Astrocyte of the hippocampus (primary cell): ENCODE measurements at places on chromosomes 3 and 15.

DNA sequence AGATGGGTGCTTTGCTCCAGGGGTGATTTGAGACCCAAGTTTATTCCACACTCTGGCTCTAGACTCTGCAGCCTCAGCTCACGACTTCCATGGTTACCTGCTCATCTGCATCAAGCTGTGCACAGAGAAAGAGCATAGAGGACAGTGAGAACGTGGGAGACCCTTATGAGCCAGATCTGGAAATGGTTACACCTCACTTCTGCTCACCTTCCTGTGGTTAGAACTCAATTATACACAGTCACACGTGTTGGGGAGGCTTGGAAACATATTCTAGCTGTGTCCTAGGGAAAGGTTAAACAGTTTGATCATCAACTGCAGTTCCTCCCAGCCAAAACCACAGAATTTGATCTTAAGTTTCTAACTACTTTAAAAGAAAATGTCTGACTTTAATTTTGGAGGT lies 1.8 kb downstream of the FETUB start:
- DNase-seq: no peak

DNA sequence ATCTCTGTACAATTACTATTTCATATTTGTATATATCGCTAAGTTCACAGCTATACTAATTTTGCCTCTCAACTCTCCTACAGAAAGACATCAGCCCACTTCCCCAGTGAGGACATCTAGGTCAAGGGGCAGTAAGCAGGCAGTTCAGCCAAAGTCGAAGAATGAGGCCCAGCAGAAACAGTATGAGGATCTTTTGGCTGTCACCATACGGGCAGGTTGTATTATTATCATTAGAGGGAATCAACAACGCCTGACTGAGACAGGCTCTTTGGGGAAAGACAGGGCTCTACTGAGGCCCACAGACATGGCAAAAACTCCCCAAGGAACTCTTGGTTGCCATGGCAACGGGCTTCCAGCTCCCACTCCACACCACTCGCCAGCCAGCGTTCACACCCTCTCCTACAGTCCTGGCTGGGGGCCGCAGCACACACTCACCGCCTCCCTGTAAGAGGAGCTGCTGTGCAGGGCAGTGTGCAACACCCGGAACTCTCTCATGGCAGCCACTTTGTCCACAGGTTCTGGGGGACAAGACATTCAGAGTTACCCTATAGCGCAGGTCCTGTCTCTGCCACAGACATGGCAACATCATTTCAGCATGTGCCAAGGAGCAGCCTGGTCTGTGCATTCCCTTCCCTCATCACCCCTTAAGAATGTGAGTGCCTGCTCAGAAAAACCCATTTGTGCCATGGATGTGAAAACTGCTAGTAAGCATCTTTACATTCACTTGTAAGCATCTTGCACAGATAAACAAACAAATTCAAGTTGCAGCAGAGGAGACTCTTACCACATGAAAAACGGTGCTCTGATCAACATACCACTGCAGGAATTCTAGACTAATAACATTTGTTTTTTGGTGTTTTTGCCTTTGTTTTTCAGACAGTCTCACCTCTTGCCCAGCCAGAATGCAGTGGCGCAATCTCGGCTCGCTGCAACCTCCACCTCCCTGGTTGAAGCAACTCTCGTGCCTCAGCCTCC lies 8.8 kb downstream of the UBL7 start:
- no peak for DNase-seq

GRCh38 chr3:176521531-176522175 lies 675.6 kb downstream of the TBL1XR1 start:
- DNase-seq: peak; percentile 22

GRCh38 chr3:107689355-107689754 lies 166.6 kb downstream of the BBX start:
- DNase-seq: no peak

DNA sequence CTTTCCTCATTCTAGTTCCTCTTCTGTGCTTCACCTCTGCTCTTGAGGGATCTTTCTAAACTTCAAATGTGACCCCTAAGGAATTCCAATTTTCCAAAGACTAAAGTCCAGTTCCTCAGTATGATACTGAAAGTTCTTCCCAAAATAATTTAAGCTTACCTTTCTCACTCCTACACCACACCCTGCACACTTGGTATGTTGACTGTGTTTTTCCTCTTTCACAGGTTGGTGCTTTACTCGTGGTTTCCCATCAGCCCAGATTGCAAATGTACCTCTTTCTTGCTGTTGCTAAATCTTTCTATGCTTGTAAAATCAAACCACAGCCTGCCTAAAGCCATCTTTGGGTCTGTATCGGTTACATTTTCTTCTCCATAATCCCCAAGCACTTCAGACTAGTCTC lies 30.5 kb upstream of the CLDN16 start:
- DNase-seq: no peak

DNA sequence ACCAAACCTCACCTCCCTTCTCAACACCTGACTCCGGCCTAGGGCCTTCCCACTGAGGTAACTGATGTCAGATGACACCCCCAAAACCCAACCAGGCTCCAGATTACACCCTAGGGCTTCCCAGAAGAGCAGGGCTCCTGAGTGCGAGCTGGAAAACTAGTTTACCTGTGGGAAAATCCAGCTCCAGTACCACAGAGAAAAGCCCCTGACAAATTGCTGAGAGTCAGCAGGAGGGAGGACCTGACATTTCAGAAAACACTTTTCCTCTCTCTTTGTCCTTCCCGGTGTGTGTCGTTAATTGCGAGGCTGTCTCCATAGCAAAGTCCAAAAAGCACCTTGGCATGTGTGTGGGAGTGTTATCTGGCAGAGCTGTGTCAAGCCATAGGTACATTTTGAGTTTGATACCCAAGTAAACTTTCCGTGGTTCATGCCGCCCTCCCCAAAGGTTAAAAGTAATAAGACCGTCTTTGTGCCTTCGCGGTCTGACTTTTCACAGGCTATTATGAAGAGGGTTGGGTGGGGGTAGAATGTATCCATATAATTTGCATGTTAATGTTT lies 79.8 kb upstream of the FNDC3B start:
- DNase-seq: peak; percentile 30

DNA sequence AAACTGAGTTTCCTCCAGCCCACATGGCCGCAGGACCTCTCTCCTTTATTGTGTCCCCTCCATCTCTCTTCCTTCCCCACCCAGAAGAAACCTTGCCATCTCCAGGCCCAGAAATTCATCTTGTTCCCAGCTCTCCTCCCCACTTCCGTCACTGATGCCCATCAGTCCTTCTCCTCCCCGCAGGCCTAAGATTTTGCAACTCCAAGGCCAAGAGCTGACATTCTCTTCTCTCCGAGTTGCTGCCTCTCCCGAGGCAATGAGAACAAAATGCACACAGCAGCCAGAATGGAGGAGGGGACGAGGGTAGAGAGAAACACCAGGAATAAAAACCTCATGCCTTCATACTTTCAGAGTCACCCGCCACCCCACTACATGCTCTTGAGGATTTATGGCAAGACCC lies 526.5 kb upstream of the PROK2 start:
- DNase-seq: no peak

DNA sequence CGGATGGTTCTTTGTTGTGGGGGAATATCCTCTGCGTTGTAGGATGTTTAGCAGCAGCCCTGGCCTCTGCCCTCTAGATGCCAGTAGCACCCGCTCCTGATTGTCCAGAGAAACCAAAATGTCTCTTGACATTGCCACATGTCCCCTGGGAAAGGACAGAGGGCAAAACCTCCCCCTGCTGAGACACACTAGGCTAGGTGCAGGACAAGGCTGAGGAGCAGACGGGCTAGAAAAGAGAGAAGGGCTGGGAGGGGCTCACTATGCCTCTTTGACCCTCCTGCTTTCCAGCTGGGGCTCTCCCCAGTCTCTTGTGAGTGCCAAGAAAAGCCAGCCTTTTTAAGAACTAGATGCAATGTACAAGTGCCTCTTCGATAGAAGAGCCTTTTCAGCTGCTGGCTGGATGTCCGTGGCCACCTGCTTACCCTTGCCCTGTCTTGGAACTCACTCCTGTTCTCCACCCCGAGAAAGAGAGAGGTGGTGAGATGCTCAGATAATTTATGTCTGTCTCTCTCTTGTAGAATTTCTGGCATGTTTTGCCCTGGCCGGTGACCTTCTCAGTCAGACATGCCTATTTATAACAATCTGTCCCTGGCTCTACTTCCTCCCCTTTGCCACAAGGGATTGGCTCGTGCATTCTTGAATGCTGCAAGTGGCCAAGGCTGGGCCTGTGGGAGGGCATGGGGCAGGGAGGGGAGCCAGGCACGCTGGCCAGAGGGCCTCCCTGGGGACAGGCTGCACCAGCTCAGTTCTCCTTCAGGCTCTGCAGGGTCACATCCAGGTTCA lies 142.6 kb downstream of the RPLP1 start:
- peak; percentile 57 for DNase-seq

DNA sequence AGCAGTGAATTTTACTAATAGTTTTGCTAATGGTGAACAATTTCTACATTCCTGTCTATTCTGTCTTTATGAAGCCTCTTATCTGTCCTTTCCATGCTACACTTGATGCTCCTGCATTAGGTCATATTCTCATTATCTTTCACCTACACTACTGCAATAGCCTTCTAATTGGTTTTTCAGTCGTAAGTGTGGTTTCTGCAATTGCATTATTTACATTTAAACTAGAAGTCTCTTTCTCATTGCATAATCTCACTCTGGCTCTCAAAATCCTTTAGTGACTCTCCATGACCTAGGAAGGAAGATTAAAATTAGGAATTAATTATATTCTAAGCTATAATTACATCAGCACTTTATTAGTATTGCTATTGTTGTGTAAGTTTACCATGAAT lies 686.5 kb downstream of the IGSF11 start:
- DNase-seq: no peak

GRCh38 chr3:136835813-136836510 lies 17.0 kb downstream of the SLC35G2 start:
- no peak for DNase-seq

- peak; percentile 79 for DNase-seq
These were observed 47.5 kb upstream of the MUC4 start for GRCh38 chr3:195859061-195859845.

DNA sequence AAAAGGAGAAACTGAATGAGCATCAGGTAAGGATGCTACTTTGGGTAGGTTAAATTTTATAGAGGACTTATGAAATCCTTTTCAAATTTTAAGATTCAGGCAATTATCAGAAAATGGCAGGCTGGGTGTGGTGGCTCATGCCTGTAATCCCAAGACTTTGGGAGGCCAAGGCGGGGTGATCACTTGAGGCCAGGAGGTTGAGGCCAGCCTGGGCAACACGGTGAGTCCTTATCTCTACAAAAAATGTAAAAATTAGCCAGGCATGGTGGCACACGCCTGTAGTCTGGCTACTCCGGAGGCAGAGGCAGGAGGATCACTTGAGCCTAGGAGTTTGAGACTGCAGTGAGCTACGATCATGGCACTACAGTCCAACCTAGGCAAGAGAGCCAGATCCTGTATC lies 23.1 kb downstream of the DCUN1D1 start:
- no peak for DNase-seq

DNA sequence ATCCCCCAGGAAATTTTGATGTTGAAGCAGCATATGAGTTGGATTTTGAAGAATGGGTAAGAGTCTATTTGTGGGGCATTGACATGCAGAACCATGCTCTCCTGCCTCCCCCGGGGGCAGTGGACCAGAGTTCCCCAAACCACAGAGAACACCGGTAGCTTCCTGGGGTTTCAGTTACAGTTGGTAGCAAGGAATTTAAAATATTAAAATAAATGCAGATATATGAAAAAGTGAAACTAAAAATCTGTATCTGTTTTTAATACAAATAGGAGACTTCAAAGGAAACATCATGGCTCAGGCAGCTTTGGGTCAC lies 37.4 kb downstream of the SLC9A9 start:
- DNase-seq: no peak

GRCh38 chr3:105157766-105158085 lies 209.0 kb upstream of the ALCAM start:
- no peak for DNase-seq

GRCh38 chr3:159624616-159625015 lies 364.0 kb upstream of the IL12A start:
- DNase-seq: no peak
